NCI-H1930 (cell line): ENCODE measurements at places on chromosomes 16 and 17.

DNA sequence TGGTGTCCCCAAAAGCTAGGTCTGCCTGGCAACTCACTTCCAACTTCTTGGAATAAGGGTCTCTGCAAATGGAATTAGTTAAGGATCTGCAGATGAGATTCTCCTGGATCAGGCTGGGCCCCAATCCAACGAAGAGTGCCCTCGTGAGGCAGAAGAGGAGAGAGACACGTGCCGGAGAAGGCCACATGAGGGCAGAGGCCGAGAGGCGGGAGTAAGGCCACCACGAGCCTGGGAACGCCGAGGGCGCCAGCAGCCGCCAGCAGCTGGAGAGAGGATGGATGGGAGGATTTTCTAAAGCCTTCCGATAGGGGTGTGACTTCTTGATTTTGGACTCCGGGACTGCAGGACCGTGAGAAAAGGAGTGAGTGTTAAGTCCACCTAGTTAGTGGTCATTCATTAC lies 76.3 kb downstream of the JPH3 start:
- no peak for DNase-seq

DNA sequence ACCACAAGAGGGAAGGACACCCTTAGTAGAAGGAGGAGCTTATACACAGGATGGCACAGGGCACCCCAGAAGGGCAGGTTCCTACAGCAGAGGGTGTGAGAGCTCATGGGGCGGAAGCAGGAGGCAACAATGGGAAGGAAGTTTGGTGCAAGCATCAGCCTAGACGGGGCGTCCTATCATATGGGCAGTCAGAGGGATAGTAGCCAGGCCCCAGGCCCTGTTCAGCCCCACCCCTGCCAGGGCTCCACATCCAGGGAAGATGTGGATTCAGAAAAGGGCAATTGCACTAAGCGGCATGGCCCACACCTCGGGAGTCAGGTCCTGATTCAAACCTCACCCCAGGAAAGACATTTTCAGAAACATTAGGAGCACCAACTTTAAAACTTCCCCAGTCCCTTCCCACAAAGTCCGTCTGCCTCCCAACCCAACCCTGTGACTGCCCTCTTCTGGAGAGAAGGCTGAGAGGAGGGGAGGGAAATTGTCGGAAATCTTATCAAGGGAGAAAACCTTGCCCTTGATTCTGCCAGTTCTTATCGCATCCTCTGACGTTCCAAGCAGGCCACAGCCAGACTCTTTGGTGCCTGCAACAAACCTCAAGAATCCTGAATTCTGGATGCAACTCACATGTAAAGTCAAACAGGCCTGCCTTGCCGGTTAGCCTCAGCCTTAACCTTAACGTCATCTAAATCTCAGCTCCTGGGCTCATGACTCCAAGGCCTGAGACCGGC lies 198.8 kb upstream of the CDH5 start:
- DNase-seq, result no peak

DNA sequence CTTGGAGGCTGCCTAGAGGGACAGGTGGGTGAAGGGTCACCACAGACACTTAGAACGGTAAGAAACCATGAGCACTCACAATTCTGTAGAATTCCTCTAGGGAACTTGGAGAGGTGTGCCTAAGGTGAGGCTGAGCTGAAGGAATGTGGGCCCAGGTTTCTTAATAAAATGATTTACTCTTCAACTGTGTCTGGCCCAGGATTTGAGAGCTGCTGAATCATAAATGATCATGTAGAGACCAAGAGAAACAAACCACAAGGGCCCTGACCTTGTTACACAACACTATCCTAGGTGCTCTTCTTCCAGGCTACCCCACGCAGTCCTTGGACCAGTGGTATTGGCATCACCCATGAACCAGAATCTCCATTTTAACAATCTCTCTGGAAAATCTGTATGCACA lies 27.7 kb downstream of the ZNF18 start:
- no peak for DNase-seq

DNA sequence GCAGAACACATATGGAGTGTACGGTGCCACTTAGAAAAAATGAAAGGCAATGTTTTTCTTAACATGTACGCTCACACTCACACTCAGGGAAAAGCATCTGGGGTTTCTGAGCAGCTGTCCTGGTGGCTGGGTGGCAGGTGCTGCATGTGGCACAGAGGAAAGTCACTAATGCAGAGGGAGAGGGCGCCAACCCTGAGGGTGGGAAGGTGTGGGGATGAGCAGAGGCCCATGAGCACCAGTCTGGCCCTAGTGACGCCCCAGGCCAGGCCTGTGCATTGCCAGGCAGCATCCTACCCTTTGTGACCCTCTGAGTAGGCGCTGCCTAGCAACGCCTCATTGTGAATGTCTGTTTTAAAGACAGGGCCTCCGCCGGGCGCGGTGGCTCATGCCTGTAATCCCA lies 19.1 kb upstream of the LCMT1 start:
- no peak for DNase-seq

DNA sequence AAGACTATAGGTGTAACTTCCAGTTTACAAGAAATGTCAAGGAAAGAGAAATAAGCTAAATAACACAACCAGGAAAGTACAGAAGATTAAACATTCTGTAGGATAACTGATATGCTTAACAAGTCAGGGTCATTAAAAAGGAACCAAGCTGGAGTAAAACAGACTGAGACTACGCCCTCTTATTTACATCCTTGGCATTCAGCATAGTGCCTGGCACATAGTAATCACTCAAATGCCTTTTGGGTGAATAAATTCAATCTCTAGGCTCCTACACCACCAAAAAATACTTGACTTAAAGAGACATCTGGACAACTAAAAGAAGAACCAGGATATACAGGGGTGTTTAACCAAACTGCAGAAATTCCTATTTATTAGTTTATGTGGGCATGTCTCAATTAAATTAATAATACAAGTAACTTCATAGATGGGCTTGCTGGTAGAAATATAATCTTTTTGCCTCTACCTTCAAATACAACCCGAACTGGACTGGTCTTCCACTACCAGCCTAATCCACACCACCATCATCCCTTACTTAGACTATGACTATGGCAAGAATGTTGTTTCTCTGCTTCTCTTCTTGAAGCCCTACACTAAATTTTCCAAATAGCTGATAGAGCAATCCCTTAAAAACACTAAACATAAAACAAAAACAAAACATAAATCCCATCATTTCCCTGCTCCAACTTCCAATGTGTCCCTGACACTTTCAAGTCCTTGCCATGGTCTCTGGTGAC lies 47.7 kb upstream of the ULK2 start:
- no peak for DNase-seq

DNA sequence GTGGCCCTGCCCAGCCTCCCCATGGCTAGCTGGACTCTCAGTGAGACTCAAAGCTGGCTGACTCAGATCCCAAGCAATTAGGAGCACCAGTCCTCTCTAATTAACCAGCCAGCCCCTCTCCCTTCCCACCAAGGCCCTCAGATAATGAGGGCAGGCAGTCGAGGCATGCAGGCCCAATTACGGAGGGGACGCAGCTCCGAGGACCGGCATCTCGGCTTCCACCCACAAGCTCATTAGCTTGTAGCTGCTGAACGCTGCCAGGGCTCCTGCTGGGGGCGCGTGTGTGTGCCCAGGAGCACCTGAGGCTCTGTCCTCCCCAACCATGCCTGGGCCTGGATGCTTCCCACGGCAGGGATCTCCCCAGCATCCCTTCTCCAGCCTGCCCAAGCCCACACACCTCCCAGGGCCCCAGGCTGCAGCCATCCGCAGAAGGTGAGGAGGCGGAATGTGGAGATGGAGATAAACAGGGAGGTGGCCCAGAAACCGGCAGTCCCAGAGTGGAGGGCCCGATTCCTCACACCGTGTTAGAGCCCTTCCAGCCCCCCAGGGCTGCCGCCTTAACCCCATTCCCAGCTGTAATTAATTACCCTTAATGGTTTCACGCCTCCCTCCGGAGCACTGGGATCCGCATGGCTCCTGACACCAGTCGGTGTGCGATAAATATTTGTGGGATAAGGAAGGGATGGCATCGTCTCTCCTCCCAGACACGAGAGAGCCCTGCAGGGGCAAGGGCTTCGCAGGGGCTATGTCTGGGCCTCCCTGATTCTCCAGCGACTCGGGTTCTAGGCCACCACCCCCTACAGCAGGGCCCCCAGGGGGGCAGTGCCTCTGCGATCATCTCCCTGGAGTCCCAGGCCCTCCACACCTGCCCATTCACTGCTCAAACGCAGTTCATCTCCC lies 42.2 kb downstream of the RPH3AL start:
- no peak for DNase-seq

GRCh38 chr17:71224824-71225575 lies 895.8 kb upstream of the SOX9 start:
- DNase-seq, result no peak

GRCh38 chr17:75404731-75405364 lies 630 bp downstream of the GRB2 start:
- no peak for DNase-seq

DNA sequence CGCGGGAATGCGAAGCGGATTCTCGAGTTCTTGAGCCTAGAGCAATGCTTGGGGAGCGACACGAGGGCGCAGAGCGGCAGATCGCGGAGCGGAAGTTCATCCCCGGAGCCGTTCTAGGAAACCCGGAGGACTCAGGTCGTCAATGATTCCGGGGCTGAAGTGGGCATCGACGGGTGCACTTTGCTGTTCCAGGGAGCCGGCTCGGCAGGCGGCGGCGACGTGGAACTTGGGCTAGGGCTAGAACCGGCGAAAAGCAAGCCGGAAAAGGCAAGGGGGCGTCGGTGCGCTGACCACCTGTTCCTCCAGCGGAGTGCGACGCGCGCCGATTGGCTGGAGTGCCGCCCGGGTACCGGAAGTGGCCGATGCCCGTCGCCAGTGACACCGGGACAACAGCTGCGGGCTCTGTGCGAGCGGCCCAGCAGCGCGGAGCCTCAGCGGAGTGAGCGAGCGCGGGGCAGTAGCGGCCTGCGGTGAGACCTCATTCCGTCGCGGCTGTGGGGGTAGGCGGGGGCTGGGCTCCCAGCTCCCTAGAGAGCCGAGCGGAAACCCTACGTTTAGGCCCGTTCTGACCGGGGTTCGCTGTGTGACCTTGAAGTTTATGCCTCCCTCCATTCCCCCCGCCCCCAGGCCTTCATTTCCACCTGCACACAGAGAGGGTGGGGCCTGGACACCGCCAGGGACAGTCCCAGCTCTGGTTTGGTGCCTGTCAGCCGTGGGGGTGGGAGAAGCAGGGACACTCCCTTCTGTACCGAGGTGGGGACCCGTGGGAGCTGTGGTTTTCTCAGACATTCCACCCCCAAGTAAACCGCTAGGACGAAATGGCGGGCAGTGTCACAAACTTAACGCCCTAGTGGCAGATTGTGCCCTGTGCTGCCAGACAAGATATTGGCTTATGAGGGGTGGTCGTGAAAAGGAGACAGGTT lies at the start of gene ZFP3:
Gene ZFP3 (plus strand): TSS at position 362 of the 923 bp plus-strand sequence. CDS start 13,038 bp downstream, outside the sequence.
- peak; percentile 86 for DNase-seq

DNA sequence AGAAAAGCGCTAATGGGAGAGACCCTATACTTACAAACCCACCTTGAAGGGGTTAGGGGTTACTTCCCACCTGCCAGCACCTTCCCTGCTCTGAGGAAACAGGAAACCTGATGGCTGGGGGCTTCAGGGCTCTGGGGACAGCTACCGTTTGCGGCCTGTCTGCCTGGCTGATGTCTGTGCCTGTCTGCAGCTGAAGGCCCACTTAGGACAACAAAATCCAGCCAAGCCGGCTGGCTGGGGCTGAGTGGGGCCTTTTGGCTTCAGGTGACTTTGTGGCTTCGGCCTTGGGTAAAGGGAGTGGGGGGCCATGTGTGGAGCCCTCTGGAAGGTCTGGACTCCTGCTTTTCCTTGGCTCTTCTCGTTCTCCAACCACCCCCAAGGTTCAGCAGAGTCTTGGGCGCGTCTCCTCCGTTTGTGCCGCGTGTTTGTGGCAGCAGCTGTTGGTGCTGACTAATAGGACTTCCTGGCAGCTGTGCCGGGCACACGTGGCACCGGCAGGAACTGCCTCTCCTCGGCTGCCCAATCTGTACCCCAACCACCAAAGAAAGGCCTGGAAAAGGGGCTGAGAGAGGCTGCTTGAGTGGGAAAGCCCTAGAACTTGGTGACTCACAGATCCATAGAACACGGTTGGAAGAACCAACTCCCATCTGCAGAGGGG lies 186.7 kb downstream of the MSI2 start:
- DNase-seq, result no peak

- no peak for DNase-seq
These were observed 6.5 kb downstream of the FDXR start for GRCh38 chr17:74866198-74866835.

GRCh38 chr16:15897834-15898254 lies 9.4 kb upstream of the CEP20 start:
- DNase-seq, result no peak

GRCh38 chr16:88340755-88341150 lies 42.0 kb upstream of the ZNF469 start:
- no peak for DNase-seq

GRCh38 chr16:58318391-58318790 lies 23.6 kb upstream of the PRSS54 start:
- no peak for DNase-seq

DNA sequence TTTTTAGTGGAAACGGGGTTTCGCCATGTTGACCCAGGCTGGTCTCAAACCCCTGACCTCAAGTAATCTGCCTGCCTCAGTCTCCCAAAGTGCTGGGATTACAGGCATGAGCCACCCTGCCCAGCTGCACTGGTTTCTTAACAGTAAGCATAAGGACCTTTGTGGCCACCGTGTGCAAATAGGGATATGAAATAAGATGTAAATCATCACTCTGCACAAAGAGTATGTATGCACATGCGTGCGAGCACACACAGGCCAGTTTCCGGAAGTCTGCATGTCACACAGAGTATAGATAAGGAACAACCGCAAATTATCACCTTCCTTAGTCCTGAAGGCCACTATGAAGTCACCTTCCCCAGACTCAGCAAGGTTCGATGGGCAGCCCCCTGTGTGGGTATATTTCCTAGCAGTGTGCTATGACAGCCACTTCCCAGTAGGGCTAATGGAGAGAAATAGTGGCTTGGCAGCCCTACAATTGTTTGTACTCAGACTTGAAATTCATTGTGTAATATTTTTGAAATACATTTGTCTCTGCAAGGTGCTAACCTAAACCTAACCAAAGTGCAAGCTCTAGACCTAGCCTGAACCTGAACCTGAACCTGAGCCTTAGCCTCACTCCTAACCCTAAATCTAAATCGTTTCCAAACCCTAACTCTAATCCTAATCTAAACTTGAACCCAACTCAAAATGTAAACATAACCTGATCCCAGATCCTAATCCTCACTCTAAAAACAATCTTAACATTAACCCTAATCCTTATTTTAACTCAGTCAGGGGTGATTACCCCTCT lies 48.4 kb upstream of the SKAP1 start:
- no peak for DNase-seq

DNA sequence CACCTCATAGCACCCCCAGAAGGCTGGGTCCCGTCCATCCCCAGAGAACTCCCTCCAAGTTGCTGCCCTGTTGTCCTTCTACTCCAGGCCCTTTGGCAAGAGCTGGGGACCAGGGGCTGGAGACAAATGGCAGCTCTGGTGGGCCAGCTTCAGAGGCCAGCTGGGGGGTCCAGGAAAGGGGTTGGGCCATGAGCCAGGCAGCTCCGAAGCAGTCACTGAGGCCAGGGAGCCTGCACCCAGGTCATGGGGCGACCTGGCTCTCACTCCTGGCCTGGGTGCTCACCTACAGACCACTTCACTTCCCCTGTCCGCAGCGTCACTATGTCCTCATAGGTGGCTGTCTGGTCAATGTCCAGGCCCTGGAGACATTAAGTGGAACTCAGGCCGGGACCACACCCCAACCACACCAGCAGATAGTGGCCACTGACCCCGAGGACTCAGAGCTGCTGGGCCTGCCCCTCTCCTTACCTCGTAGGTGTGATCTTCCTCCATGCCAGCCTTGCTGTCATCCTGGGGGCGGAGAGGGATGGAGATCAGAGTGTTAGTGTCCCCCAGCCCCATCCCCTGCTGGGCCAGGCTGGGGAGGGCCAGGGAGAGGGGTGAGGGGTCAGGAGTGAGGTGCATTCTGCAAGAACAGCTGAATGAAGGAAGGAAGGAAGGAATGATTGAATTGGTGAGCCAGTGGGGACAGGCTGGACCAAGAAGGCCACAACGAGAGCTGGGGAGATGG lies 3.0 kb downstream of the CD79B start:
- DNase-seq, result no peak
